Bone marrow (tissue), 2 donors: ENCODE measurements at places on chromosomes 11 and 22.

DNA sequence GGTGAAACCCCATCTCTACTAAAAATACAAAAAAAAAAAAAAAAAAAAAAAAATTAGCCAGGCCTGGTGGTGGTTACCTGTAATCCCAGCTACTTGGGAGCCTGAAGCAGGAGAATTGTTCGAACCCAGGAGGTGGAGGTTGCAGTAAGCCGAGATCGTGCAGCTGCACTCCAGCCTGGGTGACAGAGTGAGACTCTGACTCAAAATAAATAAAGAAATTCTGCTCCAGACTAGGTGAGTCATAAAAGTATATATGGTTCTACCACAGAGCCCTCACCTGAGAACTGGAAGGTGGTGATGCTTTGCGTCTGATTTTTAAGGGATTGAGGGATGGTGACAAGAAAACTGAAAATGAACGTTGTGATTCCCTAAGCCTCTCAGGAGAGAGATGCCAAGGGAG, 58.4 kb downstream of the NTM start:
- DNase-seq, result no peak

DNA sequence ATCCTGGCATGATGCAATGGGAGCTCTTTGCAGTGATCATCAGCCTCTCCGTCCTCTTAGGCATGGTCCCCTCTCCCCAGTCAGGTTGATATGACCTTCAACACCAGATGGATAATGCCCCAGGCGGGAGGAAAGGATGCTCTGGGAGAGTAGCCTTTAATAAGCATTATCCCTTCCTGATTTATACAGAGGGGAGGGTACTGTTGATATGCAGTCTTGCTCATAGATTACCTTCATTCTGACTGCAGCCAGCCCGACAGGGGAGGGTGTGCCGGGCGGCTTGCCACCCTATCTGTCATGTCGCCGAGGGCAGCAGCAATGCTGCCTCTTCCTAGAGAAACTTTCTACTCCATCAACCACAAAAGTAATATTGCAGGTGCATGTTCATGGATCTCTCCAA, 497.4 kb downstream of the OPCML start:
- DNase-seq, result no peak

GRCh38 chr11:72223615-72224563, 678 bp upstream of the INPPL1 start:
- DNase-seq, result peak; percentile 76

GRCh38 chr11:83611031-83611430, 324.9 kb upstream of the CCDC90B start:
- DNase-seq, result no peak

- DNase-seq, result no peak
Observed at GRCh38 chr22:26525946-26526564, 13.8 kb upstream of the TFIP11 start.

DNA sequence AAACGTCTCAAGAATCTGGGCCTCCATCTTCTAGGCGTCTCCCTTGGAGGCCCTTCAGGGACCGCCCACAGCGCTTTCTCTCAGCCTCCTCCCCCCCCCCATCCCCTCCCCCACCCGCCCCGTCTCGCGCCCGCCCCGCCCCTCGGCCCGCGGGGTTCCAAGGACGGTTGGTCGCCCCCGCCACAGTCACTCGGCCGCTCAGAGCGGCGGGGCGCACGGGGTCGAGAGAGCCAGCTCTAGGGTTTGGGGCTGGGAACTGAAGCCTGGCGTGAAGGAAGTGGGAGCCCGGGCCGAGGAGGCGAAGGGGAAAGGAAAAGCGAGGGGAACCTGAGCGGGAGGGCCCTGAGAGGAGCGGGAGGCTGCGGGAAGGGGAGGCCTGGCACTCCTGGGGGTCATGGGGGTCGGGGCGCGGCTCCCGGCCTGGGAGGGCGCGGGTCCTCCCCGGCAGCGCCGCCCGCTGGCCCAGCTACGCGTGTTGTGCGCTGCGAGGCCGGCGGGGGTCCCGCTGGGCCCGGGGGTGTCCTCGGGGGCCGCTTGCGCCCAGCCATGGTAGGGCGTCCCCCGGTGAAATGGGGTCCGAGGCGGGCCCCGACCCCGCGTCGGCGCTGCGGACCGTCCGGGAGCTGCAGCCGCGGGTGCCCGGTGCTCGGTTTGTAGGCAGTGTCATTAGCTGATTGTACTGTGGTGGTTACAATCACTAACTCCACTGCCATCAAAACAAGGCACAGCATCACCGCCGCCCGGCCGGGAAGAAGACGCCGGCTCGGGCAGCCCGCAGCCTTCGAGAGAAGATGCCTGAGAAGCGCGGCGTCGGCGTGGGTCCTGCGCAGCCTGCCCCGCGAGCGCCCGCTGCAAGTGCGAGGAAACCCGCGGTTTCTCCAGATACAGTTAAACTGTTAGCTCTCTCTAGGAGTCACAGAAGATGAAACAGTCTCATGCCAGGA, at the start of gene BTG4:
TSS of gene BTG4 (minus strand) at position 91 of the 944 bp plus-strand sequence. CDS start 13,610 bp downstream, outside the sequence.
- DNase-seq, result no peak

GRCh38 chr11:3627291-3627690, 14.5 kb downstream of the ART5 start:
- DNase-seq, result no peak

DNA sequence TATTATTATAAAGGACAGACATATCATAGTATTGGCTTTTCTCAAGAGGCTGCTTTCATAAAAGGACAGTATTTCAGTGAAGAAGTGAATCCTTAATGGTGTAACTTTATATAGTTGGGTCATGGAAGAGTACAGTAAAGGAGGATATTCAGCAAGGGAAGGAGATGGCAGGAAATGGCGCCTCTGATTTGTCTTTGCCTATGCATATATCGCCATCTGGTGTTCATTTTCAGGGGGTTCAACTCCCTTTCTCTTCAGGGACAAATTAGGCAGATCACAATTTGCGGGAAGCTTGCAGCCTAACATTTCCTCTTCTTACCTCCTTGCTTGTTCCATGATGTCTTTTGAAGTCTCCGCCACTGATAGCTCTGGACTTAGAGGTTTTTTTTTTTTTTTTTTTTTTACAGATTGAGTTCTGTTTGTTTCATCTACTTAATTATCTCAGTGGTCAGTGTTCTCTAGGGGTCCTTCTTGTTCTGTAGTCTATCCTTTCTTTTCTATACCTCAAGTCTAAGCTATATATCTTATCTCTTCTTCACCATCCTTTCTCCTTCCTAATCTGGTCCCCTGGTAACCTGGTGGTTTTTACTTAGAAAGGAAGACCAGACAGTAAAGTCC, 21.8 kb upstream of the RRM1 start:
- no peak for DNase-seq

DNA sequence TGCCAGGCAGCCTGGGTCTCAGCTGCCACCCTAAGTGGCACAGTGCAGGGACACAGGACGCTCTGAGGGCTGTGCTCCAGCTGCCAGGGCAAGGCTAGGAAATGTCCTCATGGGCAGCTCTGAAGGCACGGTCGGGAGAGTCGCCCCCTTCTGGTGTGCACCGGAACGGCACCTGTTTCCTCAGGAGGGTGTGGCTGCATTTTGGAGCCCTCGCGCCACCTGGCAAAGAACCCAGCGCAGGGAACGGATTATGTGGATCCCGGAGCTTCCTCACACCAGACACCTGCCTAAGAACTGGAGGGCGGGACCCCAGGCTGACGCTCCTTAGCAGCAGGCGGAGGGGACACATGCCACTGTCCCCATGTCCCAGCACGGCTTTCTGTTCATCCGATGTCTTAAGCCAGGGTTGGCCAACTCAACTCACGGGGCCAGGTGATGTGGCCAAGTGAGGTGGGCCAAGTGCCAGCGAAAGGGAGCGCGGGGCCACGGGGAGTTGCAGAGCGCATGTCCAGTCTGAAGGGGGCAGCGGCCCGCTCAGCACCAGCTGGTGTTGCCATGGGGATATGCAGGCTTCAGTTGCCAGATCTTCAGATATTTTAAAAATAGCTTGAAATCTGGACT, 5.1 kb upstream of the SLC22A8 start:
- DNase-seq, result no peak

GRCh38 chr11:101931692-101932091, 15.4 kb upstream of the ANGPTL5 start:
- no peak for DNase-seq

DNA sequence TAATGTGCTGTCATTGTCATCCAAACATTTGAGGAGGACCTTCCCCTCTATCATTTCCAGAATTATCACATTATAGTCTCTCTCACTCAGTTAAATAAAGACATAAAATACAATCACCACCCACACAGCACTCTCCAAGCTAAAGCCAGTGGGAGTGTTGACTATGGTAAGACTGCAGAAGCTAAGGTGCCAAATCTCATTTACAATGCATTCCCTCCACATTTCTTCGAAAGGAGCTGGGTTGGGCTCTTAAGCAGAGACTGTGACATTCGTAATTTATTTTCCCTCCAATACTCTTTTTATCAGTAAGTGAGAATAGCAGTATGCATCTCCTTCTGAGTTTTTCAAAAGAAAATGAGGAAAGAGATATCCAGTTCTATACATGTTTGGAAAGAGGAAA, 74.2 kb downstream of the NOX4 start:
- DNase-seq, result no peak

DNA sequence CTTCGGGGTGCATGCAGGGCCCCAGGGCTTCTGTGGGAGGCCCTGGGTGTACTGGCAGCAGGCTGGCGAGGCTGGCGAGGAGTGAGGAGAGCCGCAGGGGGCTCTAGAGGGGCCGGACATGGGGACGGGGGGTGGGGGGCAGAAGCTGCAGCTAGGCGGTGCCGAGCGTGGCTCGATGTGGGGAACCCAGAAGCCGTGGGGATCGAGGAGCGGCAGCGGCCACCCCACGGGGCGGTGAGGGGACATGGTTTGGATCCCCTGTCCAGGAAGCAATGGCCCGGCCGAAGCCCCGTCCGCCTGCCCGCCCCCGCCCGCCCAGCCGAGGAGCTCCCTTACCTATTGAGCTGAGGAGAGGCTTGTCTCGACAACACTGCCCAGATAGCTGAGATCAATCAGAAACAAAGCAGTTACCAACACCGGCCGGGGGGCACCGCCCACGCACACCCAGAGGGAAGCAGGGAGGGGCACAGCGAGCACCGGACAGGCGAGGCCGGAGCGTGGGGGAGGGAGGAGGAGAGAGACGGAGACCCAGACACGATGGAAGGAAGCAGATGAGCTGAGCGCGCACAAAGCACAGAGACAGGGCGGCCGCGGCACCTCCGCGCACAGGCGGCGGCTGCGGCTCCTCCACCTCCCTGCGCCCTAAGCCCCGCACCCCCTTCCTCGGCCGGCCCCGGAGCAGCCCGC, 38.7 kb downstream of the IGSF9B start:
- DNase-seq, result no peak

GRCh38 chr11:118608360-118609227, 1.2 kb downstream of the PHLDB1 start:
- peak; percentile 28 for DNase-seq

DNA sequence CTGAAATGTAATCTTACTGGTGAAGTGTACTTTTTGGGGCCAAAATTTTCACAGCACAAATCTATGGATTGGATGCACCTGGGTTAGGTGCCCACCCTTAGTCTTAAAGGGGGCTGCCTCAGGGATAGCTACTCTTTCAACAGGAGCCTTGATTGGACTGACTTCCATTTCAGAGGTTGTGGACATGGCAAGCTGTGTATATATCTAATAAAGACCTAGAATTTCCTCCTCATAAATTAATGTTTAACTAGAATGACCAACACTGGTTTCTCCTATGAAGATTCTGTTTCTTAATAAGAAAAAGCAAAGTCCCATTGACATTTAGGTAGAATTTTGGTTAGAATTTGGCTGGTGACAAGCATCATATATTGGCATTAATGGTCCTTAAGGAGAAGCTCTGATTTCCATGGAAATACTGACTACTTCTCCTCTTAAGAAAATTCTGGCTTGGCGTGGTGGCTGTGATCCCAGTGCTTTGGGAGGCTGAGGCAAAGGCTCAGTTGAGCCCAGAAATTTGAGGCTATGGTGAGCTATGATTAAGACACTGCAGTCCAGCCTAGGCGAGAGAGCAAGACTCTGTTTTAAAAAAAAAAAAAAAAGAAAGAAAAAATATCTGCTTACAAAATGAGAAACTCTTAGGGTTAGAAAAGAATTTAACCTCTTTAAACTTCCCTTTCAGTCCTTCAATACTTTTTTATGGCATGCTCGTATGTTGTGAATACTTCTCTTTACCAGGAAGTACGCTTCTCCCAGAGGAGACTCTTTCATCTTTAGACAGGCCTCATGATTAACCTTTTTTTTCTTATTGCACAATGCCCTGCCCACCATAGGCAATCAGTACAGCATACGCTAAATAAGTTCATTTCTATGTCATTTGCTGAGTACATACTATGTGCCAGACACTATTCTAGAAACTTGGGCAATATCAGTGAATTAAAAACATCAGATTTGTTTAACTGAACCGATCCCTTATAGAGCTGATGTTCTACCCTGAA, 77.2 kb downstream of the PRR5L start:
- no peak for DNase-seq
